ENCODE measurements at places on chromosomes 5 and 9.

GRCh38 chr5:170181902-170182301, 50.9 kb upstream of the C5orf58 start:
- no peak for DNase-seq

- DNase-seq: no peak
These were observed 11.4 kb downstream of the JADE2 start for GRCh38 chr5:134536876-134537275.

DNA sequence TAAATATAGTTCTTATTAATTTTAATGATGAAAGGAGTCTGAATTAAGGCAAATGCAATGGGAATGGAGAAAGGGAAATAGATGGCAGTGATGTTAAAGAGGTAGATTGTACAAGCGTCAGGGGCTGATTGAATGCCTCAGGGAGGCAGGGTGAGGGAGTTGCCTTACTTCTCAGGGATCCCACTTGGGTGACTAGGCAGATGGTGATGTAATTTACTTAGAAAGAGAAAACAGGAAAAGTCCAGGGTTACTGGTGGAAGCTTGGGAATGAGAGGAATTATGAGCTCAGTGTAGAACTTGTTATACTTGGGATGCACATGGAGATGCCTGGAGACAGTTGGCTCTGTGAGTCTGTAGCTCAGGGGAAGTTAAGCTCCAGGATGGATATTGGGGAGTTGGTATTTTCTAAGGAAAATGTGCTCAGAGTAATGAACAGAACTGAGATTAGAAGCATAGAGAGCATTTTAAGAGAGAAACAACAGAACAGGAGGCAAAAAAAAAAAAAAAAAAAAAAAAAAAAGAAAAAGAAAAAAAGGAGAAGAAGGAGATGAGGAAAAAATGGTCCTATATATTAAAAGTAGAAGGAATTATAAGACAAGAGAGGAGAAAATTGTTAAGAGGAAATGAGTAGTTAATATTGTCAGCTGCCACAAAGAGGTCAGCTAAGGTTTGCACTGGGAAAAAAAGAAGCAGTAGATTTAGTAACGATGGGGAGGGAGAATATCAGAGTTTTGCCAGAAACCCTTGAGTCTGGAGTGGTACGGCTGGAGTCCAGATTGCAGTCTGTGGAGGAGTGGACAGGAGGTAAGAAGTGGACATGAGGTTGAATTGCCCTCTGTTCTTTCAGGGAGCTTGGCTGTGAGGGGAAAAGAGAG, 88.0 kb upstream of the ELL2 start:
- no peak for DNase-seq

GRCh38 chr9:126155756-126156664, 170.6 kb upstream of the MVB12B start:
- DNase-seq: no peak

- DNase-seq: peak; percentile 2
These were observed 355.5 kb downstream of the TLR4 start for GRCh38 chr9:118059484-118060278.

- DNase-seq: no peak
These were observed 5.9 kb downstream of the NFIL3 start for GRCh38 chr9:91417602-91418214.

DNA sequence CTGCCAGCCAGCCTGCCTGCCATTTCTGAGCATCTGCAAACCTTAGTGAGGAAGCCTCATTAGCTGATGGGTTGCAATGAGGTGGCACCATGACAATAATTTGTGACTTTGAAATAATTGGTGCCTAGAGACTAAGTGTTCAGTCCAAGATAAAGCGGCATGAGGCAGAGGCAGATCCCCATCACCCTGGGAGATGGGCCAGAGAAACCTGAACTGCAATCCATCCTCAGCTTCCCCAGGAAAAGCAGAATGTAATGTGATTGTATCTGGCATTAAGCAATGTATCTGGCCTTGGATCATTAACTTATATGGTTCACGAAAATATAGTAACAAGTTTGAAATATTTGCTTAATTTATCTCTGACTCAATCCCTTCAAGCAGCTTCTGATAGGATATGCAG, 101.0 kb downstream of the SPOCK1 start:
- DNase-seq: no peak

GRCh38 chr5:51466214-51466613, 83.0 kb downstream of the ISL1 start:
- no peak for DNase-seq

DNA sequence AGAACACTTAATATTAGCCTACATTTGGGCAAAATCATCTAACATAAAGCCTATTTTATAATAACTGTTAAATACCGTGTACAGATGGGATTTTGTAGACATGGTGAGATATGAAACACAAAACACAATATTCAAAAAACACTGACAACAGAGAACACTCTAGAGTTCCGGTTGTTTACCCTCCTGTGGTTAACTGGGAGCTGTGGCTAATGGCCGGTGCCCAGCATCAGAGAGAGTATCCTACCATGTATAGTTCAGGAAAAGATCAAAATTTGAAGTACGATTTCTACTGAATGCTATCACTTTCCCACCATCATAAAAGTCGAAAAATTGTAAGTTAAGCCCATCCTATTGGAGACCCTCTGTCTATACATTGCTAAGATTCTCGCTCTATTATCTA, 2.4 kb downstream of the CAMK4 start:
- no peak for DNase-seq

GRCh38 chr5:58797021-58797420, 214.1 kb downstream of the RAB3C start:
- DNase-seq: no peak

DNA sequence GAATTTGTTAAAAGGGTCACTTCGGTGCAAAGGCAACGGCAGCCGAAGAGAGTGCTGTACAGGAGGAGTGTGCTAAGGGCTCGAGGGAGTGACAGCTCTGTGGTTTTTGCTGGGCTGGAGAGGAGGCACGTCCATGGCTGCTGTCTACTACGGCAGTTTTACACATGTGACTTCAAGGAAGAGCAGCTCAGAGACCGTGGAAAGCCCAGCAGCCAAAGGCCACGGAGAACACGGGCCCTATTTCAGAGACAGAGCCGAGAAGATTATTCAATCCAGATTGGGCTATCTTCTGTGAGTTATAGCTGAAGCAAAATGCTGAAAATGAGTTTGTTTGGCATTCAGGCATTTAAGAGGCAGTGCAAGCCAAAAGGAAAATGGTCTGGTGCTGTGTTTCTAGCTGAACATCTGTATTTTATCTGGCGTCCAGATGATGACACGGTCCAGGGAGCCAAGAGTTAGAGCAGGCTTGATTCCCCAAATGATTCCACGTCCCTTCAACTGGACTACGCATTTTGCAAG, 96.4 kb downstream of the RFK start:
- no peak for DNase-seq

- no peak for DNase-seq
These were observed 354 bp downstream of the NCBP1 start for GRCh38 chr9:97633859-97634490.

GRCh38 chr5:137563646-137564397, 64.7 kb upstream of the SPOCK1 start:
- no peak for DNase-seq

DNA sequence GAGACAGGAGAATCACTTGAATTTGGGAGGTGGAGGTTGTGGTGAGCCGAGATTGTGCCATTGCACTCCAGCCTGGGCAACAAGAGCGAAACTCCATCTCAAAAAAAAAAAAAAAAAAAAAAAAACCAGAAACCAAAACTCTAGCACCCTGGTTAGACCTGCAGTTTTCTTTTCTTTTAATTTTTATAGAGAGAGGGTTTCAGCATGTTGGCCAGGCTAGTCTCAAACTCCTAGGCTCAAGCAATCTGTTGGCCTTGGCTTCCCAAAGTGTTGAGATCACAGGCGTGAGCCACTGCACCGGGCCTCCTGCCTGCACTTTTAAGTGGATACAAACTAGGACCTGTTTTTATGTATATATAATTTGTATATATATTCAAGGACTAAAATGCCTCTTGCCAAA, 12.9 kb upstream of the MTMR12 start:
- no peak for DNase-seq

- no peak for DNase-seq
These were observed 669.2 kb upstream of the ACO1 start for GRCh38 chr9:31715250-31715649.

DNA sequence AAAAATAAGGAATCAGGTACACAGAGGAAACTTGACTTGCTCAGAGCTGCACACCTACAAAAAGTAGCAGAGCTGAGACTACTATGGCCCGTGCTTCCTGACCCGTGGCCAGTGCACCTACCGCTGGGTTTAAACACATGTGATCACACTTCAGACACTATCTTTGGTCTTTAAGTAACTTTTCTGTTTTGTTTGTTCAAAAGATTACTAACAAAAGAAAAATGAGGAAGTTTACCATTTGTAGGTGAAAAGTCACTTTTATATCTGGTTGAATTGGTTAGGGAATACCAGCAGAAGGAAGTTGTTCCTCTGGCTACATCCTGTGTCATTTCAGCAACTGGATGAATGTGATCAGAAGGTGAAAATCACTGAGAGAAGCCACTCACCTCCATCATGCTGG, 6.5 kb upstream of the SYK start:
- no peak for DNase-seq

- DNase-seq: no peak
These were observed 850 bp upstream of the CCL19 start for GRCh38 chr9:34691936-34692315.

GRCh38 chr9:109791003-109791677, 11.1 kb downstream of the PALM2AKAP2 start:
- DNase-seq: no peak

GRCh38 chr9:94829380-94830070, 103.0 kb downstream of the AOPEP start:
- no peak for DNase-seq

DNA sequence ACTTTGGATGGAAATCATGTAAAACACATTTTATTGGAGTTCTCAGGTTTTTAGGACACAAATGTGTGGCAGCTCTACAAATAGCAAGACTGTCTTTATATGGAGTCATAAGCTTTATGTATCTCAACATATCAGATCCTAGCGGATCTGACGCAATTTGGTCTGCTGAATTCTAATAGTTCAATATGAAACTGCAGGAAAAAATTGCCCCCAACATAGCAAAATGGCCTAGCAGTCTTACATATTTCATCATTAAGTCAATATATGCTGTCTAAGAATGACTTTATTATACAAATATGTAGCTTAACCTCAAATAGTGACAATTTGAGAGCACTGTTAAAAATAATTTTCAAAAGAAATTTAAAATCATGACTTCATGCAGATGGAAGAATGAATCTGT, 244.3 kb downstream of the TAF11L14 start:
- no peak for DNase-seq

GRCh38 chr9:132898051-132898450, 19.4 kb downstream of the SPACA9 start:
- DNase-seq: no peak

DNA sequence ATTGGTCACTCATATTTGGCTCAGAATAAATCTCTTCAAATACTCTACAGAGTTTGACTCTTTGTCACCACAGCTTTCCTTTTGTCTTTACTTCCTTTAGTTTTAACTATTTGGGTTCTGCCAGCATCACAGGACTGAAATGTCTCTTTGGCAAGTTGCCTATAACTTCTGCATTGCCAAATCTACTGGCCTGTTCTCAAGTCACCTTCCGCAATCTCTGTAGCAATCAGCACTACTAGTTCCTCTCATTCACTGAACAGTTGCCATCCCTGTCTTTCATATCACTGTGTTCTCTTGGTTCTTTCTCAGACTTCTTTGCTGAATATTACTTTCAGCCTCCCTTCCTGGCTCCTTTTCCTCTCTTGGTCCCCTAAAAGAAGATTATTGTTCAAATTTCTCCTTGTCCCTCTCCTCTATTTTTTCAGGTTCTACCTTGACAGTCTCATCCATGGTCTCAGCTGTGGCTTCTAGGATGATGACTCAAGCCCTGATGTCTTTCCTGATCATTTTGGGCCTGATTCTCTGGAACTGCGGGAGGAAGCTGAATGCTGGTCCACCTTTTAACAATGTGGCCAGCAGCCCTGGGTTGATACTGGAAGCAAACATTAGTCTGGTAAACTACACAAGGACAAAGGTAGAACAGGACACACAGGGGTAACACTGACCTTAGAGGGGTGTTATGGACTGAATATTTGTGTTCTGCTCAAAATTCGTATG, 44.0 kb upstream of the LIFR start:
- no peak for DNase-seq

DNA sequence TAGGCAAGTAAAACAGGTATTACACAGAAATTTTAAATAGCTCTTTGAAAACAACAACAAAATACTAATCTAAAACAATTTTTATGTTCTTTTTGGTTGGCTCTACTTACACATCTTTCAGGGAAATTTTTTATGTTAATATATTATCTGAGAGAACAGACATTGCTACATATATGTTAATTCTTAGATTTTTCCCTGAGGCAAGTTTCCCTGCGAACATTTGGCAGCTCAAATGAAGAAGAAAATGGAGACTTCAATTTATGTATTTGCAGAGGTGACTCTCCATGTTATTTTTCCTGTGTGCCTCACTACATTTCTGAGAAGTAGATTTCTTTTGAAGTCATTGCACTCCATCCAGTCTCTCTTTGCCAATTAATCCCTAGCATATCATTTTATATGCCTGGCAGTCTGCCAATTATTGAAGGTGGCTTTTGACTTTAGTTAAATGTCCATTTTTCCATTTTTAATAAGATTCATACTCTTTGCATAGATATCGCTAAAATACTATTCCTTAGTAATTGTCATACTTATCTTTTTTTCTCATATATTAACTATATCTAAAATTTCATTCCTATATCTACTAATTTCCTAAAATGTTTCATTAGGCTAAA, 908.2 kb upstream of the CDH10 start:
- DNase-seq: no peak

- DNase-seq: no peak
These were observed 39.9 kb upstream of the ZSWIM6 start for GRCh38 chr5:61292062-61292657.

GRCh38 chr9:32722704-32723103, 60.6 kb upstream of the TMEM215 start:
- DNase-seq: no peak

GRCh38 chr5:125750861-125751186, 672.4 kb upstream of the GRAMD2B start:
- no peak for DNase-seq

GRCh38 chr9:21754741-21755140, 47.7 kb upstream of the MTAP start:
- no peak for DNase-seq

GRCh38 chr9:100999906-101000544, 28.5 kb upstream of the PLPPR1 start:
- no peak for DNase-seq

DNA sequence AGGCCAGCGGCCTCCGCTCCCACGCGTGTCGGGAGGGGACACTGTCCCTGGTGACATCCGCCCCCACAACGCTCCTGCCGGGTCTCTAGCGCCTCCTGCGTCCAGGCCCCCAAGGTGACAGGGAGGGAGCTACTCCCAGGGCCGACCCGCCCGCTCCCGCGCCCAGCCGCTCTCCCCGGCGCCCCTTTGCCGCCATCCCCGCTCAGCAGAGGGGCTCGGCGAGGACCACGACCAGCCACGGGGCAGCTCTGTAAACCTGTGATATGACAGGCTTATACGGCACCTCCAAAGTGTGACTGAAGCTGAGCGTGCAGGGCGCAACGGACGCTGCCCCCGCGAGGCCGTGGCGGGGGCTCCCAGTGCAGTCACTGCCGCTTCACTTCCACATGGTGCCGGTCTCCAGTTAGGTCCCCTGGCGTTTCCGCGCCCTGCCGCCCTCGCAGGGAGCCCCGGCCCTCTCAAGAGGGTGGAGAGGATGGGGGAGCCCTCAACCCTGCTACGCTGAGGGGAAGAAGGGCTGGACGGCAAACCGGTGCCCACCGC, 978 bp upstream of the ADCY2 start:
- no peak for DNase-seq

GRCh38 chr5:41869151-41869723, 988 bp downstream of the OXCT1 start:
- DNase-seq: peak; percentile 22

- no peak for DNase-seq
These were observed 98.3 kb upstream of the CDKN2B start for GRCh38 chr9:22107202-22108045.

GRCh38 chr9:120742951-120743416, 28.7 kb upstream of the MEGF9 start:
- DNase-seq: no peak
